Naive thymus-derived CD4-positive, alpha-beta T cell (primary cell): ENCODE measurements at places on chromosomes 6 and 20. TPM values are rescaled to one million over a fixed set of nuclear protein-coding genes. Genes with fewer than 3 reads are reported as not detected.

The FBXO5 gene
- total RNA-seq, result 3.3 TPM

The NQO2 gene
- total RNA-seq, result 22.6 TPM

The ENPP5 gene
- total RNA-seq, result 0.92 TPM

The RBPJL gene
- not detected for total RNA-seq

The MEI4 gene
- total RNA-seq, result 0.08 TPM

The MYL9 gene
- total RNA-seq, result 0.29 TPM

The TMEM244 gene
- not detected for total RNA-seq

The CYB5R4 gene
- total RNA-seq, result 19.1 TPM

The LPA gene
- total RNA-seq, result not detected
